ENCODE measurements at places on chromosomes 7 and 10. TPM values are rescaled to one million over a fixed set of nuclear protein-coding genes. Genes with fewer than 3 reads are reported as not detected.

Gene C10orf67
- 0.18 TPM for total RNA-seq

DNA sequence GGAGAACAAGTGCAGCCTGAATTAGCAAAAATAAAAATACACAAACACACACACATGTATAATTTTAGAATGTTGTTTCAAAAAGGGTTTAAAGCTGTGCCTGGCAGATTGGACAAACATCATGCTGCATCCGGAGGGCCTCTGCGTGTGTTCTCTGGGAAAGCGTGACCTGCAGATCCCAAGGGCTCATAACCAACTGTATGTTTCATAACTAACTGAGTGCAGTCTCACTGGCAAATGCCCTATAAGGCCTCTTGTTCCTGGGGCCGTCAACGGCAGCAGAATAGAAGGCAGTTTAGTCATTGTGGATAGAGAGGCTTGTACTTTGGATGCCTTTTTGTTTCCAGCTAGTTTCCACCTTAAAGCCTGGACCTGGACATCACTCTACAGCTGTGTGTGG lies 243.8 kb upstream of the KIAA1217 start:
- DNase-seq, result no peak

- DNase-seq, result no peak
Measured at GRCh38 chr7:37915438-37915837, 1.2 kb downstream of the SFRP4 start.

- no peak for DNase-seq
Measured at GRCh38 chr7:35700333-35700732, 5.4 kb upstream of the HERPUD2 start.

Gene CHPF2
- 26.2 TPM for total RNA-seq

Gene SLC39A12
- not detected for total RNA-seq

Gene VAX1
- total RNA-seq, result not detected

Gene BTBD16
- not detected for total RNA-seq

Gene MUC12
- total RNA-seq, result not detected

DNA sequence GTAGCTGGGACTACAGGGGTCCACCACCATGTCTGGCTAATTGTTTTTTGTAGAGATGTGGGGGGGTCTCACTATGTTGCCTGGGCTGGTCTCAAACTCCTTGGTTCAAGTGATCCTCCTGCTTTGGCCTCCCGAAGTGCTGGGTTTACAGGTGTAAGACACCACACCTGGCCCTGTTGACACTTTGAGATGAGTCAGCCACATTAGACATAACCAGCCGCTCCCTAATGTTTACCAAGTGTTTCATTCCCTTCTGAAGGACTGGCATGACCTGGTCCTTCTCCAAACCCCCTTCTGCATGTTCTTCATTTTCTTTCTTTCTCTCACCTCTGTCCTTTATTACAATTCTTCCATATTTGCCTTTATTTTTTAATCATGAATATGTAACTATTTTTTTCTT lies 67.8 kb downstream of the TAF3 start:
- DNase-seq, result no peak

DNA sequence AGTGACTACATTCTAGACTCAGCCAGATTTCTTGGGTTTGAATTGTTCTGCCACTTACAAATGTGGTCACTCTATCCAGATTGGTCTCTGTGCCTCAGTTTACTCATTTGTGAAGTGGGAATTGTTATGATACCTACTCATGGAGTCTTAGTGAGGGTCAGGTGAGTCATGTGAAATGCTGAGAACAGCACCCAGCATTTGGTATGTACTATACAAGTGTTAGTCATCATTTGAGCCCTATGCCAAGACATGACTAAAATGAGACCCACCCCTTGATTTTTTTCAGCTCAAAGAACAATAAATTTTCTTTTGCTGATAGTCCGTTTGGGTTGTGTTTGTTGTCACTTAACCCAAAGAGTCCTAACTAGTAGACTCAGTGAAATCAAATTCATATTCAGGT lies 92.8 kb downstream of the CHN2 start:
- DNase-seq, result peak; percentile 31

Gene SAP25
- not detected for total RNA-seq

Gene MAT1A
- total RNA-seq, result not detected

GRCh38 chr10:117542706-117543224 lies at the start of gene EMX2:
Gene EMX2, plus strand, starts transcription at chr10:117542746. Its CDS starts 522 bp downstream, at chr10:117543268.
- no peak for DNase-seq

DNA sequence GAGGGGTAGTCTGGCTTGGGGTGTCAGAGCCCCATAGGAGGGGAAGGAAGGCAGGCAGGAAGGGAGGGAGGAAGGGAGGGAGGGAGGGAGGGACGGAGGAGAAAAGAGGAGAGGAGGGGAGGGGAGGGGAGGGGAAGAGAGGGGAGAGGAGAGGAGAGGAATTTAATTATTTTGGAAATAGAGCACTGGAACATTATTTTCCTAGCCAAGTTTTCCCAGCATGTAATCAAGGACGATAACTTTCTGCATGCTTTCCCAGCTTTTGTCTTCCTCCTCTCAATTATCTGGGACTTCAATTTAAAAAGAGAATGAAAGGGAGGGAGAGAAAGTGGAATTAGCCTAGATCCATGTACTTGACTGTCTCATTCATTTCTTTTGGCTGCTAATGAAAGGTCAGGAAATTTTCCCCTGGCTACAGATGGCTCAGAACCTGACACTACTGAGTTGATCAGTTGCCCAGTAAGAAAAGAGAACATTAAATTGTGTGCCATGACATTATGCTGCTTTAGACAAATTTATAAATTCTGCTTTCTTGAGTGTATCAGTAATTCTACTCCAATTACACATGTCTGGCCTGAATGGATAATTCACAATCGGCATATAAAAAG lies 148.8 kb downstream of the LRRC4 start:
- DNase-seq, result no peak

DNA sequence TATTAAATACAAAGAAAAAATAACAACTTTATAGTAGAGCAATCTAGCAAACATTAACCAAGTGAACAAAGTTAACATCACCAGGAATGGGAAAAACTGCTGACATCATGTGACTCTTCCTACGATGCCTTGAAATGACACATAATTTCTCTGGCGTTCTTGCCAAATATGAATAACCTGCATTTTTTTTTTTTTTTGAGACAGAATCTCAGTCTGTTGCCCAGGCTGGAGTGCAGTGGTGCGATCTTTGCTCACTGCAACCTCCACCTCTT lies 126.5 kb upstream of the VKORC1L1 start:
- peak; percentile 72 for DNase-seq

DNA sequence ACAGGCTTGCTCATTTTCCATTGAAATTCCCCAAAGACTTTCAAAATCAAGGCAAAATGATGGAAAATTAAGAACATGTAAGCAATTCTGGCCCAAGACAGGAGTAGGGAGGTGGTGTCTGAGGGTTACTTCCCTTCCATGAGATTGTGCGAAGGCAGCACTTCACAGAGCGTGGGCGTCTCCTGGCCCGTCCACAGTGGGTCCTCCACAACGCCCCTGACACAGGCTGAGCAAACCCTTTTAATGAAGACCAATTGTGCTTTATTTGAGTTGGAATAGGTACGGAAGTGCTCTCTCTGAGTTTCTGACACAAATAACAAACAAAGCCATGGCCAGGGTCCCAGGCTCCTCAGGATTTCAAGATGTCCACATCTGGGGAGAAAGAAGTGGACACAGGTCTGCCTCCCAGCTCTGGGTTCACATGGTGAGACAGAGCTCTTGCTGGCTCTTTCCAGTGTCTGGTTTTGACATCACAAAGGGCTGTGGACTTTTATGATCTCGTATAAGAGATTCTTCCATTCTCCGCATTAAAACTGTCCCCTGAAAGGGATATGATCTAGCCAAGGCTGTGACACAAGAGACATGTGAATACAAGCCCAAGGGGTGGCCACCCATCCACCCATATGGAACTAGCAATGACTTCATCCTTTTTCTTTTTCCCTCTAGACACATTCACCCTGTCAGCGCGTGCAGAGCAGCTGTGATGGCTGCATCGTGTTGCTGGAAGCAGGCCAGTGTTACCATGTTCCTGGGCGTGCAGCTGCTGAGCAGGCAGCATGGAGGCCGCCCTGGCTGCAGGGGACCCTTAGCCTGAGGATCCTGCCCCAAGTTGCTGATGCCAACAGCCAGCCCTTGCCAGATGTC lies 145.6 kb downstream of the ADAM12 start:
- DNase-seq, result peak; percentile 92

Gene MKX
- 0.28 TPM for total RNA-seq

DNA sequence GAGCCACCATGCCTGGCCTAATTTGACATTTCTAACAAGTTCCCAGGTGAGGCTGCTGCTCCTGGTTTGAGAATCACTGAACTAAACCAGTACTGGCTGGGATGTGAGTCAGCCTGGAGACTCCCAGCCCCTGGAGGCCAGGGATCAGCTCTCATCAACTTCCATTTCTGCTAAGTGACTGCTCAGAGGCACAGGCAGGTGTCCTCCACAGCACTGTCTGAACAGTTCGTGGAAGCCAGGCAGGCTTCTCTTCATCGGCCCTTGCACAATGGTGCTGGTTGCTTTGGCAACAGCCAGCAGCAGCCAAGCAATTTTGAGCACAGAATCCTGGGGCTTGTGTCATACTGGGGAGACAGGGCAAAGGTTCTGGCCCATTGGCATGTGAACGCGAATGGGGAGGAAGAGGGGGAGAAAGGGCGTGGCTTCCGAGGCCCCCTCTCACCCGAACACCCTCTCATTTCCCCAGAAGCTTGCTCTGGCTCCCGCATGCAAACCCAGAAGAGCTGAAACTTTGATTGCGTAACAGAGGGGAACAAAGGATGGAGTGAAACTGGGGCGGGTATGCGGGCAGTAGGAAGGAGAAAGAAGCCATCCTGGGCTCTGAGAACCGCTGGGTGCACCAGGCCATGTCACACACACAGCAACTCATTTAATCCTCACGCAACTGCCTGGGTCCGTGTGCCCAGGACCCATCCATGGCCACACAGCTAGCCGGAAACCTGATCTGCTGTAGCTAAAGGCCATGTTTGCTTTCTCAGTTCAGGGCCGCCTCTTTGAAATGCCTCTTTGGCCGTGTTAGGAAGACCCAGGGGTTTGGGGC lies 9.0 kb upstream of the POR start:
- DNase-seq, result peak; percentile 64

DNA sequence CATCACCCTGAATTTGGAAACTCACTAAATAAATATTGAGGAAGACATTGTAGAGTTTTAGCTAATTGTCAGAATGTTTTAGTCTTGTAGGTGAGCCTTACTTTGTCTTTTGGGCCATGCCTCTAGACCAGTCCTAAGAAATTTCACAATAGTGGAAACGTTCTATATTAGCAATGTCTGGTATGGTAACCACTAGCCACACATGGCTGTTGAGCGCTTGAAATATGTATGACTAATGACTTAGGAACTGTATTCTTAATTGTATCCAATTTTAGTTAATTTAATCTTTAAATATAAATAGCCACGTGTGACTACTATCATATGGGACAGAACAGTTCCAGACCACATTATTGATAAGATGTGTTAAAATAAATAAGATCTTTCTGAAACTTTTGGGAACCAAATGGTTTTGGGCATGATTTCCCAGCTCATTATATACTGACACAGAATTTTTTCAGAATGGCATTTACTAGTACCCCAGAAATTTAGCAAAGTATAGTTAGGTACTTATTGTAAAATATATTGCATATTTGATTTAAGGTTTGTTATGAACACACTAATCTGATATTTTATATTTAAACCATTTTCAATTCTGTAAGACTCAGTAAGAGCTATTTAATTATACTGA lies 95.0 kb downstream of the VPS50 start:
- peak; percentile 90 for DNase-seq

Gene MMS19
- 70.1 TPM for total RNA-seq

Gene ADAMTS14
- total RNA-seq, result under 0.01 TPM

DNA sequence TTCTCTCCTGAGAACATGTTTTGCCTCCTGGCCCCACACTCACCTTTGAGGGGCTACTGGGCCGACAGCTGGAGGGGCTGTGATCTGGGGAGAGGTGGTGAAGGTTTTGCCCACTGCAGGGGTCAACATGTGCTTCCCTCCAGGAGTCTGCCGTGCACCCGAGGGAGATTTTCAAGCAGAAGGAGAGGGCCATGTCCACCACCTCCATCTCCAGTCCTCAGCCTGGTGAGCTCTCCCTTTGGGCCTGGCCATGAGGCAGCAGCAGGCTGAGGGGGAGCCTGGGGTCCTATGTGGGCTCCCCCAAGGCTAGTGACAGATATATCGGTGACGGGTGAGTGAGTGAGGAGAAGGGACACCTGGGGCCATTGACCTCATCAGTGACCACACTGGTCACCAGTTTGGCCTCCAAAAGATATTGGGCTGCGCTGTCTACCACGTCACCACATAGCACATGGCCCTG lies 6.6 kb downstream of the PGAM2 start:
- no peak for DNase-seq

DNA sequence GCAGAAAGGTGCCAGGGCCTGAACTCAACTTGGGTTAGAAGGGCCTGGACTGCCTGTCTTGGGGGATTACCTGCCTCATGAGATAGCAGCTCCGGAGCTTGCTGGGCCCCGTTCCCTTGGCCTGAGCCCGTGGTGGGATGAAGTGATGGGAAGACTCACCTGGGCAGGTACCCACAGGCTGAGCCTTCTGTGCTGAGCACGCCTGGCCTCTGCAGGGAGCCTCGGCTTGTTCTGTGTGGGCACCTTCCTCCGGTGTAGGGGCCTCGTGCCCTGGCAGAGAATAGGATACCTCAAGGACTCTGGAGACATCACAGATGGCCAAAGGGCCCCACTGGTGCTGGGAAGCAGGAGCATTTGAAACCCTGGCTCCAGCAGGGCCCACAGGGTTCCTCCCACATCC lies 4.5 kb downstream of the ZNF467 start:
- DNase-seq, result no peak

GRCh38 chr7:119761776-119762175 lies 511.2 kb upstream of the KCND2 start:
- DNase-seq, result no peak

DNA sequence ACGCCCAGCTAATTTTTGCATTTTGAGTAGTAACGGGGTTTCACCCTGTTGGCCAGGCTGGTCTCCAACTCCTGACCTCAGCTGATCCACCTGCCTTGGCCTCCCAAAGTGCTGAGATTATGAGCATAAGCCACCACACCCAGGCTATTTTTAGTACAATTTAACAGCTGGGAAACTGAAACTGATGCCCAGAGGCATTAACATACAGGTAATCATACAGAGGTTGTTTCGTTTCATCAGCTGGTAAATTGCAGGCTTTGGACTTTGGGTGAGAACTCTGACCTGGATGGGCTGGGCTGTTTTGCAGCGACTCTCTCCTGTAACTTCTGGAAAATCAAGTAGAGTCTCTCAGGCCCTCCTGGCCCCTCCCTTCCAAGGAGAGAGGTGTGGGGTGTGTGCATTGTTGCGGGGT lies 6.2 kb upstream of the ACHE start:
- DNase-seq, result no peak

DNA sequence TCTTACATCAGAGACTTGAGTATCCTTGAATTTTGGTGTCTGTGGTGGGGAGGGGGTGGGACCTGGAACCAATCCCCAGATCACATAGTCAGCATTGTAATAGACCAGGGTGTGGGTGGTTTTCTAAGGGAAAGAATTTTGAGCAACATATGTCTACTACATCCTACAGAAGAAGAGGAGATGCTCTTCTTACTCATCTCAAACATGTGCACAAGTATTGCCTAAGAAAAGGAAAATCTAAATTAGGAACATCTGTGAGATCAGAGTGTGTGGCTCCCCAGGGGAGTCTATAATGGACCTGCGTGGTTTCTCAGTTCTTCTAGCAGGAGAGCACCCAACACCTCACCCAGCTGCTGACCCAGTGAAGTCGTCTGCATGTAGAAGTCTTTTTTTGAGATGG lies 148.8 kb downstream of the CCDC3 start:
- DNase-seq, result no peak

Measured in IMR-90 (cell line).